ENCODE measurements at places on chromosomes 5 and 9. TPM values are rescaled to one million over a fixed set of nuclear protein-coding genes. Genes with fewer than 3 reads are reported as not detected.

GRCh38 chr5:98243972-98244371 is 529.5 kb upstream of the RGMB start:
- no peaks in the 10 kb centered on the region for H3K4me1 ChIP-seq
- H3K36me3 ChIP-seq, result no peaks in the 10 kb centered on the region
- H3K27ac ChIP-seq, result no peak overlapping the region
- no peak for DNase-seq
- H3K27me3 ChIP-seq, result no peaks in the 10 kb centered on the region

DNA sequence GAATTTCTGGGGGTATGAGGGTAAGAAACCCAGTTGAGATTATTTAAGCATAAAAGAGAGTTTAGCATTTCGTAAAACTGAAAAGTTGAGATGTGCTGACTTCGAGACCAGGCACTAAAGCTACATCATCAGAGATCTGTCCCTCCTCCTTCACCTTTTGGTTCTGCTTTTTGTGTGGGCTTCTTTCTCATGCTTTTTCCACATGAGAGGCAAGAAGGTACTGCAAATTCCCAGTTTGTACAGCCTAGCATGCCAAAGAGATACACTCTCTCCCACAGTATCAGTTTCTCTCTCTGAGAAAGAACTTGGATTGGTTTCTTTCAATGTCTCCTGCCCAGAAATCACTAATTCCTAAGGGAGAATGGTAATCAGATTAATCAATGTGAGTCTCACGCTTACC is 584.7 kb downstream of the SEMA5A start:
- no peaks in the 10 kb centered on the region for H3K36me3 ChIP-seq
- H3K27me3 ChIP-seq, result no peaks in the 10 kb centered on the region
- H3K4me3 ChIP-seq, result no peak overlapping the region
- DNase-seq, result no peak
- H3K4me1 ChIP-seq, result no peaks in the 10 kb centered on the region

DNA sequence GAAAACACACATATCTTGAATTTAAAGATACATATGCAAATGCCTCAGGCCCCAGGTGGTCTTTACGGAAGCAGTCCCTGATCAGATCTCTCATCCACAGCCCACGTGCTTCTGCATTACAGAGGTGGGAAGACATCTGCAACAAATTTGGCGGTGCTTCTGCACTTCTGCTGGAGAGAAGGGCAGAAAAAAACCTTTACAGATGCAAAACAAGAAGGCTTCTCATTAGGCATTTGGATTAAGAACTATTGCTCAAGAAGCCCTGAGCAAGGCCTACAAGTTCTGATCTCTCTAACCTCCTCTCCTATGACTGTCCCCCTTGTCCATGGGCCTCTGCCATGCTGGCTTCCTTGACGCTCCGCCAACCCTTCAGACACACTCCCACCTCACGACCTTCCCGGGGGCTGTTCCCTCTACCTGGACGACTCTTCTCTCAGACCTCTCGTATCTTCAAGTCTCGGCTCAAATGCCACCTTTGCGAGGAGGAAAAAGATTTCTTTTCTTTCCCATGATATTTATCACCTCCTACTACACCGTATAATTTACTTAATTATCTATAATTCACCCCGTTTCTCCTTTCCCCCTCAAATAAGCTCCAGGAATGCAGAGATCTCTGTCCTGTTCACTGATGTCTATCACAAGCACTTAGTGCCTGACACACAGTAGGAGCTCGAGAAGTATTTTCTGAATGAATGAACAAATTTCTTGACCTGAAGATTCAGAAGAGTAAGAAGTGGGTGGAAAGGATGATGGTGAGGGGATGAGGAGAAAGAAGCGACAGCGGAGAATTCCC is 1.1 kb downstream of the MTMR12 start:
- H3K36me3 ChIP-seq, result peaks cover 4% of the 10 kb centered on the region
- peak overlapping the region; percentile 87 for H3K27ac ChIP-seq
- H3K27me3 ChIP-seq, result no peaks in the 10 kb centered on the region
- DNase-seq, result no peak
- peaks cover 28% of the 10 kb centered on the region for H3K4me1 ChIP-seq

GRCh38 chr5:62578540-62578939 is at the start of gene LRRC70:
LRRC70 (plus strand) TSS chr5:62578819; CDS start chr5:62579439, 620 bp downstream.
- H3K27ac ChIP-seq, result no peak within 1 kb of the TSS
- no peak within 1 kb of the TSS for H3K4me3 ChIP-seq

- no peak for DNase-seq
- no peak overlapping the region for H3K4me3 ChIP-seq
- no peaks in the 10 kb centered on the region for H3K36me3 ChIP-seq
- no peaks in the 10 kb centered on the region for H3K27me3 ChIP-seq
Measured at GRCh38 chr5:107700481-107700880, 29.7 kb upstream of the EFNA5 start.

DNA sequence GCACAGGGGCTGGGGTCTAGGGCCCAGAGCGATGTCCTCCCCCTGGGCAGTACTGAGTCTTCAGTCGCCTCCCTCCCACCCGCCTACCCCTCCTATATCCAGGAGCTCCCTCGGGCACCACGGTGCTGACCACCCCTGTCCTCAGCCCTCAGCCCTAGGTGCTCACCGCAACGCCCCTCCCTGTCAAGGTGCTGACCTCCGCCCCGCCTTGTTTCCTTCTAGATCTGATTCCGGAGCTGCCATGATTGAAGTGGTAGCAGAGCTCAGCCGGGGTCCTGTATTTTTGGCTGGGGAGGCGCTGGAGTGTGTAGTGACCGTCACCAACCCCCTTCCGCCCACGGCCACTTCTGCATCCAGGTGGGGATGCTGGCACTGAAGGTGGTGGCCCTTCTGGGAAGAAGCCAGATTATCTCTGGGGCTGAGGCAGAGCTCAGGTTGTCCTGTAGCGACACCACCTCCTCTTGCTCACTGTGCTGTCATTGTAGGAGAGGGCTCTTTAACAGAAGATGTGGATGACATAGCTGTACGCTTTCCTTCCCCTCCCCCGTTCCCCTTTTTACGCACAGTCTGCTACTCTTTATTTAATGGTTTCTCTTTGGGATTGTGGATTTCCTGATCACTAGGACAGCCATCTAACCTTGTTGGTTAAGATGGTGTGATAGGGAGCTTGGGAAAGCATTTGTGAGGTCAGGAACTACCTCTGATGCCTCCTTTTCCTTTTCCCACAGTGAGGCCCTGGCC is 598 bp downstream of the RGP1 start:
- peaks cover 27% of the 10 kb centered on the region for H3K4me1 ChIP-seq
- no peaks in the 10 kb centered on the region for H3K27me3 ChIP-seq
- peaks cover 35% of the 10 kb centered on the region for H3K36me3 ChIP-seq
- DNase-seq, result peak; percentile 37

- H3K27ac ChIP-seq, result peak overlapping the region; percentile 98
- DNase-seq, result peak; percentile 10
- no peaks in the 10 kb centered on the region for H3K27me3 ChIP-seq
- peaks cover 46% of the 10 kb centered on the region for H3K4me1 ChIP-seq
- H3K36me3 ChIP-seq, result no peaks in the 10 kb centered on the region
Measured at GRCh38 chr9:135340726-135341475, 138.7 kb upstream of the PPP1R26 start.

DNA sequence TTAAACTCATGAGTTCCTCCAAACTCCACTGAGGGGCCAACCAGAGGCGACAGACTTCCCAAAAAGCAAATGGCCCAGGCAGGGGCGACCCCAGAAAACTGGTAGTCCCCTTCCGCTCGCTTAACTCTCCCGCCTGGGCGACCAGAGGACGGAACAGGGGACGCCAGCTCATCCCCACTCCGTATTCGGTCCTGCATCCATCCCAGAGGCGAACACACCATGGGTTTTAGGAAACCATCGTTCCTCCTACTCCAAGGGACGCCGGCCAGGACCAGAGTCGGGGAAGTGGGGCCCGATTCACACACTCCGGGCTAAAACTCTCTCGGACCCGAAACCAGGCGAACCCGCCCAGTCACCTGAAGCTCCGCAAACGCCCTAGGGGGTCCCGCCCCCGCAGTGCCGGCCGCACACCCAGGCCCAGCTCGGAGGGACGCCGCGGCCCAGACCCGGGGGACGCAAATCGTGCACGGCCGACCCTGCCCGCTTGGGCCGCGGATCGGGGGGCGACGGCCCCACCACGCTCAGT is 478 bp downstream of the TEX10 start:
- H3K36me3 ChIP-seq, result peaks cover 29% of the 10 kb centered on the region
- peak; percentile 47 for DNase-seq
- H3K4me1 ChIP-seq, result peaks cover 50% of the 10 kb centered on the region
- no peaks in the 10 kb centered on the region for H3K27me3 ChIP-seq
- H3K4me3 ChIP-seq, result peak overlapping the region; percentile 94

DNA sequence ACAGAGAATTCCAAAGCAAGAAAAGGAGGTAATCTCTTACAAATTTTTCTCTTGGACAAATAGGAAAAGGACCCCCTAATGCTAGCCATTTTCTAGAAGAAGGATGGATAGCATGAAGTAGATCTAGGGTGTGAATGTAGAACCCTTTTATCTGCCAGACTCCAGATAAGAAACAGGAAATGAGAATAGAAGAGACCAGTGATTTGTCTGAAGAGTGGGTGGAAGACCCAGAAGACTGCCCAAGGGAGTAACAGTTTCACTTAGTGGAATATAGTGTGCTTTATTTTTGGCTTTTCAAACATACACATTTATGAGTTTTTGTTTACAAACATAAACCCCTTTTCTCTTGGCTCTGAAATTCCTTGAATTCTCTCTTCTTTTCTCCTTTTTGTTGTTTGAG is 25.0 kb downstream of the ECM2 start:
- H3K4me3 ChIP-seq, result no peak overlapping the region
- no peak overlapping the region for H3K27ac ChIP-seq
- H3K27me3 ChIP-seq, result no peaks in the 10 kb centered on the region
- peaks cover 10% of the 10 kb centered on the region for H3K4me1 ChIP-seq

DNA sequence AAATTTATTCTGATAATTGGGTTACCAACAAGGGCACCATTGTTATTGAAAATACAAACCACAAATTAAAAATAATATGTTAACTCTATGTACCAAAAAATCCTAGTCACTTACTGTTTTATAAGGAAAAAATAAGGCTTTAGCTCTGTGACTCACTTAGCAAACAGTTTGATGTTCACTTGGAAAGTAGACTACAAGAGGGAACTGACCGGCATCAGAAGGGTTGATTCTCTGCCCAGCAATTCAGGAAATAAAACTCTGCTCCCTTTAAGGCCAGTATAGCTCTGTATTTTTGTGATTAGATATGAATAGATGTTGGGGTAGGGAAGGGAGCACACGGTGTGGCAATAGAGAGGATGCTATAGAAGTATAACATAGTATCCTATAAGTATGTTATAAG is 671.3 kb downstream of the LRRC70 start:
- peaks cover 11% of the 10 kb centered on the region for H3K36me3 ChIP-seq
- peaks cover 21% of the 10 kb centered on the region for H3K4me1 ChIP-seq
- H3K27ac ChIP-seq, result no peak overlapping the region
- no peaks in the 10 kb centered on the region for H3K27me3 ChIP-seq

DNA sequence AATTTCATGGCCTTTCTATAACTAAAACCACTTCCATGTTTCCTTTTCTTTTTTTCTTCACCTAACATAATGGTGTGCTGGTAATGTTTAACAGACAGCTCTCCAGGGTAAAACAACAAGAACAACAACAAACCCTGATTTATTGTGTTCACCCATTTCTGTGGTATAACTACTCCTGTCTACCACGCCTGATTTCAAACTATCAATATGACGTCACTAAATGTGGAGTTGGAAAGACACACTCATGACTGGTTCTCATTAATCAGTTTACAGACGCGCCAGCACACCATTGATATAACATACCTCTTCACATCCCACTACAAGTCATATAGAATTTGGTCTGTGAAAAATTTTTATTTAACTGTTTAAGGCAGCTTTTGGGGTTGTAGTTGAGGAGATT is 142.9 kb downstream of the ARRDC3 start:
- H3K4me1 ChIP-seq, result no peaks in the 10 kb centered on the region
- no peaks in the 10 kb centered on the region for H3K27me3 ChIP-seq
- no peak for DNase-seq
- peaks cover 5% of the 10 kb centered on the region for H3K36me3 ChIP-seq

DNA sequence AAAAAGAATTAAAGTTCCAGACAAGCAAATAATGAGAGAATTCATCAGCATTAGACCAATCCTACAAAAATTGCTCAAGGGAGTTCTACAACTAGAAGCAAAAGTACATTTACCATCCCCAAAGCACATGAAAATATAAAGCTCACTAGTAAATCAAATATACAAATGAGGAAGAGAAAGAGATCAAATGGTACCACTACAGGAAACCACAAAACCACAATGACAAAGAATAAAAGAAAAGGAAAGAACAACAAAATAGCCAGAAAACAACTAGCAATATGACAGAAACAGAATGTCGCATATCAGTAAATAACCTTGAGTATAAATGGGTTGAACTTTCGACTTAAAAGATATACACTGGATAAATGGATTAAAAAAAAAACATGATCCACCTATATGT is 739.0 kb downstream of the DTWD2 start:
- H3K27ac ChIP-seq, result no peak overlapping the region
- DNase-seq, result no peak
- H3K27me3 ChIP-seq, result no peaks in the 10 kb centered on the region

DNA sequence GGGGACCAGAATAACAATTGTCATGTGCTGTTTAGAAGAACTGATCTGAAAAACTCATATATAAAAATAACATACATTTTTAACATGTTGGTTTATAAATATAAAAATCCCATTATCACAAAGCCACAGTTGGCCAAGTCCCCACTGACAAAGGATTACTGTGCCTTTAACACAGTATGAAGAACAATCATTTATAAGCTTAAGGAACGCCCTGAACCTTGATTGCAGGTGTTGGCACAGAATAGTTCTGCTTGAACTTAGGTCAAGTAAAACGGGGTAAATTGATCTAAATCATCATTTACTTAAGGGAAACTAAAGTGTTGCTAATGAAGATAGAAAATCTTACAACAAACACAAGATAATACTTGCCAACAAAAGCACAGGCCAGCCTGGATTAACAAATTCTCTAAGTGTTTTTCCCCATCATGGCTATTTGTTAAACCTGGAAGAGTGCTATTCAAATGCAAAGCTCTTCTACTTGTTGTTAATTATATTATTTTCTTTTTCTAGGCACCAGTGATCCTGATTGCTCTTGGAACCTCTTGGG is 46.1 kb downstream of the ASTN2 start:
- no peaks in the 10 kb centered on the region for H3K27me3 ChIP-seq
- peaks cover 49% of the 10 kb centered on the region for H3K4me1 ChIP-seq
- no peaks in the 10 kb centered on the region for H3K36me3 ChIP-seq

Gene LRRC70
- 0.37 TPM for total RNA-seq

Gene SOHLH1
- total RNA-seq, result not detected

Gene SCGB3A2
- 57.3 TPM for total RNA-seq

Gene ADCY2
- 165 TPM for total RNA-seq

Gene MLANA
- total RNA-seq, result not detected

Gene SHOC1
- not detected for total RNA-seq

Gene AGXT2
- total RNA-seq, result not detected

Gene SLC9A3
- 1.7 TPM for total RNA-seq

All from WTC11 (cell line).